Activated CD4-positive, alpha-beta T cell treated with anti-CD3 and anti-CD28 coated beads for 36 hours (primary cell): ENCODE measurements at places on chromosomes 2 and 18.

- no peak for DNase-seq
These were observed 29.6 kb downstream of the ADI1 start for GRCh38 chr2:3489764-3490115.

- no peak for DNase-seq
These were observed 239.9 kb upstream of the FOSL2 start for GRCh38 chr2:28152585-28153280.

DNA sequence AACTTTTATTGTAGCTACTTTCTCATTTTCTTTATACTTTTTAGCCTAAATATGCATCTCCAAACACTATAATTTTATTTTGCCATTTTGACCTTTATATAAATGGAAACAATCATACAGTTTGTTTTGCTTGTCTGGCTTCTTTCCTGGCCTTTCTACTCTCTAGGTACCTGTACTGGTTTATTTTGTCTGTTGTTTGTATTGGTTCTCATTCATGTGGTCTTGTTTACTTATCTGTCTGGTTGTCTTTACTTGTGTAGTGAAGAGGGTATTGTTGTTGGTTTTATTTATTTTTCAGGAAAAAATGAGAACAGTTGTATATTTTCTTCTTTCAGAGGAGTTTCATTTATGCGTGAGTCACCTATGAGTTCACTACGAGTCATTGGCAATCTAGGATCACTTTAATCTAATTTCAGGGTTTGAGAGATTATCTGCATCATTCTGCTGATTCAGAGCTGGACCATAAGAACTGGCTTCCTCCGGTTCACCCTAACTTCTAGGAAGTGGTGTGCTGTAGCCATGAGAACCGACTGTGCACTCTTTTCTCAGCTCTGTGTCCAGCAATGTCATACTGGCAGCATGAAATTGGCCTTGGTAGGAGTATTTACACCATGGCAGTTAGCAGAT lies 33.1 kb upstream of the HDAC4 start:
- peak; percentile 52 for DNase-seq

- no peak for DNase-seq
These were observed 40.1 kb upstream of the GBX2 start for GRCh38 chr2:236208019-236208926.

GRCh38 chr2:72263043-72263775 lies 115.5 kb upstream of the CYP26B1 start:
- DNase-seq = no peak

GRCh38 chr2:38074764-38075506 lies 1.0 kb downstream of the CYP1B1 start:
- peak; percentile 42 for DNase-seq
